ENCODE measurements at places on chromosomes 6 and 20.

DNA sequence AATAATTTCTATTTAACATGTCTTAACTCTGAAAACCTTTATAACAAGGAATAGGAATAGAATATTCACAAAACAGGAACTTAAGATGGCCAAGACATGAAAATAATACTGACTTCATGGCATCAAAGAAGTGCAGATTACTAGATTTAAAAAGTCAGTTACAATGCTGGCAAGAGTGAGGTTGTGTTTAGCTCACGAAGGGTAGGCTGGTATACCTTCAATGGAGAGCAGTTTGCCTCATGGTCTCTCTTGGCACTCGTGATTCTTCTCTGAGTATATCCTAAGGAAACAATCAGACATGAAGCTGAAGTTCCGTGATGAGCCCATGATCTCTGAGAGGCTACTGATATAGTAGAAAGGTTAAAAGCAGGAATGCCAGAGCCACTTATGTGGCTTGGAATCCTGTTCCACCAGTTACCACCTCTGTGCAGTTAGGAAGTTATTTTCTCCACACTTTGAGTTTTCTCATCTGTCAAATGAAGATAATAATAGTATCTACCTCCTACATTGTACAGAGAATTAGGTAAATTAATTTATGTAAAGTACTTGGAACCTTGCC is 7.2 kb downstream of the NCOA7 start:
- DNase-seq, result no peak

GRCh38 chr20:62522748-62523396 is 47.1 kb upstream of the GATA5 start:
- no peak for DNase-seq

DNA sequence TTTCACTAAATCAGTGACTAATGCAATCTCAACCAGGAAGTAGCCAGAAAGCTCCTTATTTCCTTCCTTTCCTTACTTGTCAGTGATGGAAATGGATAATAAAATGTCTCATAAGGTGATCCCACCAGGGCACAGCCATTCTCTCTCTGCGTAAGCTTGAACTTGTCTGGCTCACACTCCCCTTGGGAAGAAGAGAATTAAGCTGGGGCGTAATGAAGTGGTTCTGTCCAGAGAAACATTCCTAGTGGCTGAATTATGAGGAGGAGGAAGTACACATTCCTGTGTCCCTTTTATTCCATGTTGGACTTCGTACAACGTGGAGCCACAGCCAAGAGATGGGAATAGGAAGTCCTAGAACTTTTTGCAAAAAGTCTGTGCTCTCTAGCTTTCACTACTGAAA is 93.7 kb downstream of the MTHFD1L start:
- no peak for DNase-seq

DNA sequence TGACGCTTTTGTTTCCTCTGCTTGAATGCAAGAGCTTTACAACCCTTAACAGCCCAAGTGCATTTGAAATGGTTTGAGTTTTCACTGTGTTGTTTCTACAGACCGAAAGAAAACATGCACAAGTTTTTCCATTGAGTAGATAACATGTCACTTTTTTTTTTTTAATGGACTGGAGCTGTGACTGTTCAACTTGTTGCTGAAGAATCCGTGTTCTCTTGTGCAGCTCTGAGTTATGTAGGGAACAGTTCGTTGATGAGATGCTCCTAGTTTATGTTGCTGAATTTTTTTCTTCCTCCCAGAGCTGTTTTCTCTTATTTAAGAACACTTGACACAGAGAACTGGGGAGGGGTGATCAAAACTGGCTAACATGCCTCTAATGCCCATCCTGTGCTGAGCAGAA is 89.3 kb downstream of the DTD1 start:
- DNase-seq, result no peak

DNA sequence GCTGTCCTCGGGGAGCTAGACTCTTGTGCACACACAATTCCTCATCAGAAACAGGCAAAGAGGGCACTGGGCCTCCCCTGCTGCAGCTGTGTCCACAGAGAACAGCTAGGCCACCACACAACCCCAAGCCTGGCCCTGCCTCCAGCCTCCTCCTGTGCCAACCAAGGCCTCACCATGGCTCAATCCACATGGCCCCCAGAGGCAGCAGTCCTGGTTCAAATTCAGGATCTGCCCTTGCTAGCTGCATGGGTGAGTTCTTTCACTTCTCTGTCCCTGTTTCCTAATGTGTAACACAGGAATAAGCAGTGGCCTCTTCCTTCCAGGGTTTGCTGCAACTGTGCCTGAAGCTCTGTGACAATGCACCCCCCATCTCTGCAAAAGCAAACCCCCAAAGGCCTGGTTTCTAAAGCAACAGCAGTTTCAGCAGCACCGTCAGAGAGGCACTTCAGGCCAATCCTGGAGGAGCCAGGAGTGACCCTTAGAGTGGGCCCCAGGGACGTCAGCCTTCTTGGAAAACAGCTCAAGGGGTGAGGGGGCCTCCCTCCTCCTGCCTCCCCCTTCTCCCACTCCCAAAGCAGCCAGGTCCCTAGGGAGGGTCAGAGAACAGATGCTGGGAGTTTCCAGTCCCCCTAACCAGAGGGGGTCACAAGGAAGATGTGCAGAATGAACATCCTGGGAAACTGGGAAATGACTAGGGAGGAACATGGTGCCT is 2.2 kb downstream of the ADISSP start:
- DNase-seq, result no peak

- DNase-seq, result no peak
Measured at GRCh38 chr20:13822459-13822858, 37.6 kb downstream of the NDUFAF5 start.

DNA sequence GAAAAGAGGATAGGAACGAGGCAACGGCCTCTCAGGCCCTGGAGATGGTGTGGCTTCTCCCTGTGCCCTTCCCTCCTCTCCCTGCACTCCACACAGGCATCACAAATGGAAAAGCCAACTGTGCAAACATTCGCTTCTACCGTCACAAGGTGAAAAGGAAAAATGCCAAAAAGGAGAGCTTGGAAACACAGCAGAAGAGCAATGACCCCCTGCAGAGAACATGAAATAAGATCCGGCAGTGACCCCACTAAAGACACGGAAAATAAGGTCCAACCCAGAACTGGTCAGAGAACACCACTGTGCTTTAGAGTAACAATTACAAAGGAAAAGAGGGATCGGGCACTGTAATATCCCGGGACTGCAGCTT is 63.0 kb downstream of the SLC22A23 start:
- no peak for DNase-seq

DNA sequence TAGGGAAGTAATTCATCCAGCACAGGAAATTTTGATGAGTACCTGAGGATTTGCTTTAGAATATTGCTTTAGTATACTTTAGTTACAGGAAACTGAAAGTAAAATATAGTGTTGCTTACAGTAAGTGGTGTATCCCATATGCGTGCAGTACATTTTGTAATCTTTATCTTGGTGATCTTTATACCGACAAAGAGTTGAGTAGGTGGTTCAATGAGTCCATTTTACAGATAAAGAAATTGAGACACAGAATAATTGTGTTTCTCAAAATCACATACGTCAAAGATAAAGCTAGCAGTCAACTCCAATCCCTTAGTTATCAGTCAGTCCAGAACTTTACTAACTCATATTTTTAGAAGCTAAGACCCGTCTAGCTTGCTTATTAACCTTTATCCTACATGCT is 65.8 kb upstream of the E2F3 start:
- no peak for DNase-seq
